A549 treated with CpdA at 1 μM for 4 hours (cell line): ENCODE measurements at places on chromosomes 16 and 17. TPM values are rescaled to one million over a fixed set of nuclear protein-coding genes. Genes with fewer than 3 reads are reported as not detected.

Gene PYY
- total RNA-seq, result 0.11 TPM in 1 of 5 replicates, not detected in the others

Gene CRYBA1
- not detected in 5 replicates for total RNA-seq

Gene HBA1
- total RNA-seq, result 0.91 to 1.6 TPM (median 1.3 TPM) in 5 replicates

Gene USP43
- total RNA-seq, result 3.9 to 5.3 TPM (median 4.5 TPM) in 5 replicates

Gene ALOX12B
- 0.68 to 1.8 TPM (median 1.0 TPM) in 5 replicates for total RNA-seq

Gene ZG16B
- 0.55 to 1.0 TPM (median 0.87 TPM) in 5 replicates for total RNA-seq

Gene ZNF785
- not detected in 5 replicates for total RNA-seq

Gene SOX15
- 0.22 to 0.72 TPM (median 0.37 TPM) in 5 replicates for total RNA-seq

Gene ANKRD40CL
- not detected in 5 replicates for total RNA-seq

Gene MT3
- 1.5 TPM in 1 of 5 replicates, not detected in the others for total RNA-seq

Gene FOXJ1
- 0.23 to 0.40 TPM (median 0.30 TPM) in 5 replicates for total RNA-seq

Gene NAGS
- total RNA-seq, result 0.75 to 1.1 TPM (median 0.94 TPM) in 5 replicates

Gene IRX5
- total RNA-seq, result 1.7 to 2.4 TPM (median 2.2 TPM) in 5 replicates

Gene PRSS21
- total RNA-seq, result 0.11 to 0.19 TPM (median 0.12 TPM) in 3 of 5 replicates, not detected in the others

Gene GAS2L2
- 0.09 to 0.21 TPM (median 0.12 TPM) in 4 of 5 replicates, not detected in the other for total RNA-seq

Gene ADCY9
- total RNA-seq, result 6.7 to 8.7 TPM (median 7.9 TPM) in 5 replicates

Gene ADGRG3
- total RNA-seq, result 0.22 to 0.87 TPM (median 0.54 TPM) in 5 replicates

Gene ZP2
- total RNA-seq, result not detected in 5 replicates

Gene ALOX12
- total RNA-seq, result 0.02 TPM in 1 of 5 replicates, not detected in the others

Gene ZNF778
- 7.0 to 11.9 TPM (median 8.8 TPM) in 5 replicates for total RNA-seq

Gene GDPD1
- 0.81 to 1.3 TPM (median 0.98 TPM) in 5 replicates for total RNA-seq

Gene DPEP3
- not detected in 5 replicates for total RNA-seq

Gene MRTFB
- 8.9 to 16.1 TPM (median 12.8 TPM) in 5 replicates for total RNA-seq

Gene CFAP52
- 0.29 TPM in 1 of 5 replicates, not detected in the others for total RNA-seq

Gene HSF4
- 11.9 to 16.0 TPM (median 14.6 TPM) in 5 replicates for total RNA-seq

Gene ATP2A1
- 1.2 to 2.7 TPM (median 2.2 TPM) in 5 replicates for total RNA-seq
